Activated T-cell treated with anti-CD3 and anti-CD28 coated beads, Interleukin-2, amount 50 U/mL, for 4 hours (primary cell): ENCODE measurements at places on chromosomes 5 and 9.

DNA sequence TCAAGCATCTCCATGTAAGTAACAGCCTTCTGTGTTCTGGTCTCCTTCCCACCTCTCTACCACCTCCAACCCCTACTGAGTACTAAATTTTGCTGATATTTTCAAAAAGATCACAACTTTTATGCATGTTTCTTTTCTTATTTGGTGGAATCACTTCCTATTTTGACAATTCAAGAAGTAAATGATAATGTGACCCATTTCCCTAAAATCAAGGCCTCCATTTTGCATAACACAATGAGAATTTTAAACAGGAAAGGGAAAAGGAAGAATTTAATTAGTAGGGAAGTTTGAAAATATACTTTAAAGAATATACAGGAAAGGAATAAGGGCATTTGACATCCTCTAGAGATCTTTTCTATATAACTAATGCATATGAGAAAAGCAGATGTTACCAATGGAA is 212.9 kb upstream of the RASA1 start:
- DNase-seq = no peak

DNA sequence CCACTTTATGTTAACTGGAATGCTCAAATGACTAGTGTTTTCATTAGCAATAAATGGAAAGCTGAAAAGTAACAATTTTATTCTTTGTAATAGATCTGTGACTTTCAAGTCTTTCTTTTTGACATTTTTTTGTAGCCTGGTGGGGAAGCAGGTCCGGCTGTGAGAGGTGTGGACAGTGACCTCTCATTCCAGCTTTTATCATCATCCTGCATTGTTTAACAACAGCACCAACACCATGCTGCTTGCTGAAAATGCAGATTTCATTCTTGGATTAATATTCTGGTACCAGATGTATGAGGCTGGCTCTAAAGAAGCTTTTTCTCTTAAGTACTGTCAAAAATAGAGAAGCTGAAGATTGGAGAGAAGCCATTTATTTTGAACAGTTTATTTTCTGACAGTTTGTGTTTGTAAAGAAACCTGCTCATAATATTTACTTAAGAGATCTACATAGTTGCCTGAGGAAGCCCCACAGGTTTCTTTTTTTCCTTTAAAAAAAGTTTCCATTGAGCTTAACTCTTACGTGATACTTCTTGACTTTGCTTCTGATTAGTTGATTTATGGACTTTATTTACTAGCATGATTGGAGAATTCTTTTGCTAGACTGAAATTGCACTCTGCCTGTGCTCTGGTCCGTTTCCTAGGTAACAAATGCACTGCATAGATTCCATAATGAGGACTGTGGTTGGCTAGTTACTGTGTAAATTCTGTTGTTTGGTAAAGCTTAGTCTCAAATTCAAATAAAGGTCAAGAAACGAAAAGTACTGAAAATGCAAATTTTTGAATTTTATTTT is 3.4 kb downstream of the KIAA1958 start:
- no peak for DNase-seq

GRCh38 chr5:172687940-172688339 is 46.9 kb downstream of the NEURL1B start:
- no peak for DNase-seq

DNA sequence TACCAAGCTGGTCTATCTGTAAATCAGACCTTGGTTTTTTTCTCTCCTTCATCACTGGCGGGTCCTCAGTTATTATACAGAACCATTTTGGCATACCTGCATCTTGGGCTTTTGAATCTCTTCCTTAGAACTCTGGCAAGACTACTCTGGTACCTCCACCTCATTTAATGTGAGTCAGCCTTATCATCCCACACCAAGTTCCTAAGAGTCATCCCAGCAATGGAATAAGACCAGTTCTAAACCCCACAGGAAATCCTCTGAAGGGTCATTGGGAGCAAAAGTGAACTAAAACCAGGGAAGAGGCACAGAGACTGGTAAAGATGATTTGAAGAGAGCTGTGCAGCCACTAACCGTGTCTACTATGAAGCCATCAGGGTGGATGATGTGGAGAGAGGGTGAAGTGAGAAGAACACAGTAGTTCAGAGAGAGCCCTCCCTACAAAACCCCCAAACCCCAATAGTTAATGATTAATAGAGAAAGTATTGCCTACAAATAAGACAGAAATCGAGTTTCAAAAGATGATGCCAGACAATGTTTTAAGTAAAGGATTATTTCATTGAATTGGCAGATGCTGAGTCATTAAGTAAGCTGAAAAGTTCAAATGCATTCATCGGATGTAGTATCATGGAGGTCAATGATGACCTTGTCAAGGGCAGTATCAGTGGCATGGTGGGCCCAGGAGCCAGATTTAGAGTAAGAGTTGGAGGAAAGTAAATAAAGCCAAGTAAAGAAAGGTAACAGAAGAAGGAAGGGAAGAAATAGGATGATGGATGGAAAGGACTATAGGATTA is 85.4 kb downstream of the PCSK1 start:
- no peak for DNase-seq
